Esophagus squamous epithelium (tissue), 5 donors: ENCODE measurements at places on chromosomes 1 and 21.

DNA sequence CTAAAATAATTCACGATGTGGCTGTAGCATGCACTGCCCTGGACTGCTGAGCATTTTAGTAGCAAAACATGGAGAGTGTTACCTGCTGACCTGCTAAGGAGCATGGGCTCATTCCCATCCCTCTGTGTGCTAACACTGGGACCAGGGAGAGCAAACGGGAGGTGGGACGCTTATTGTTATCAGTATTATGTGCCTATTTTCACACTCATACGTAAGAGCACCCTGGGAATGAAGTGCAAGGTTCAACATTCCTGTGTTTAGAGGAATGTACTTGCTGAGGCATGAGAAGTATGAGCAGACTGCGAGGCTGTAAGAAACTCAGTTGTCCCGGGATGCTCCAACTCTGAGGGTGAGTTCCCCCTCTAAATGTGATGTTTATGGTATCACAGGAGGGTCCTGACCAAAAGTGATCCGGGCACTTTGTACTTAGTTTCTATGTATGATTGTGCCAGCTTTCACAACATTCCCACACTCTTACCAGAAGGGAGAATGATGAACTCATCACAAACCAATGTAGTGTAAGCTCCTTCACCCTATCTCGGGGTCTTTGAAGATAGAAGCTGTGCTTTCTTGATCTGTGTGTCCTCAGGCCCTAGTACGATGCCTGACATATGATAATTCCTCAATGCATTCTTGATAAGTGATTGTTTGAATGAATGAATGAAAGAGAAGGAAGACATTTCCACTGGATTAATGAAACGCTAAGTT lies 164.8 kb downstream of the KCNJ6 start:
- DNase-seq: no peak

GRCh38 chr1:182601913-182602312 lies 2.3 kb downstream of the RGS16 start:
- DNase-seq: no peak

DNA sequence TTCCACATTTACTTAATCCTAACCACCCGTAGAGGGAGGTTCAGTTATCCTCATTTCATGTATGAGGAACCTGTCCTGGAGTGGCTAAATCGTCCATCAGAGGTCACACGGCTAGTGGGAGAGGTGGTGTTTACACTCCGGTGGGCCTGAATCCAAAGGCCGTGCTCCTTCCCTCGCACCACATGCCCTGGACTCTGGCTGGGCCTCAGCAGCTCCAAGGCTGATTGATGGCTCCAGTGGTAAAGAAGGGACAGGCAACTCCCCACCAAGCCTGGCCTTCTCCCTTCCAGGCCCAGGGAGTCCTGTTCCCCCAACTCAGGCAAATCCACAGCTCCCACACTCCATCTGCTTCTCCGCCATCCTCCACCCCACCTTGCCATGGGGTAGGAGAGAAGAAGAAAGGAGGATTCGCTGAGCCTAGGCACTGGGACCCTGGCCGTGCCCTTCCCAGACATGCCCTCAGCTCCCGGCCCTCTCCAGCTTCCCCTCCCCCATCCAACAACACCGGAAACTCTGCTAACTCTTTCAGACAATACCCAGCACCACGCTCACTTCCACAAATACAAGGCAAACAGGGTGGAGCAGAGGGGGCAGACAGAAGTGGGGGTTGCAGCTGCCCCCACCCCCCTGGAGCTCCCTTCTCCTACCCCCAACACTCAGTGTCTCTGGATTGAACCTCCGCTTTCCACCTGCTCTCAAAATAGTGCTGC lies 10.9 kb downstream of the ARHGEF2 start:
- DNase-seq: no peak

DNA sequence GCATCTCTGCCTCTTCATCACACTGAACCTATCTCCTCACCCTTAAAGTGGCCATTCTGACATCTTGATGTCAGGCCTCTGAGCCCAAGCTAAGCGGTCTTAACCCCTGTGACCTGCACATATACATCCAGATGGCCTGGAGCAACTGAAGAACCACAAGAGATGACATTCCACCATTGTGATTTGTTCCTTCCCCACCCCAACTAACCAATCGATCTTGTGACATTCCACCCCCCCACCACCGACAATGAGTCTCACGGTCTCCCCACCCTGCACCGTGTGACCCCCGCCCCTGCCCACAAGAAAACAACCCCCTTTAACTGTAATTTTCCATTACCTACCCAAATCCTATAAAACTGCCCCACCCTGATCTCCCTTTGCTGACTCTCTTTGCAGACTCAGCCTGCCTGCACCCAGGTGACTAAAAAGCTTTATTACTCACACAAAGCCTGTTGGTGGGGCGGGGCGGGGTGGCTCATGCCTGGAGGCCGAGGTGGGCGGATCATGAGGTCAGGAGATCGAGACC lies 21.0 kb upstream of the PINK1 start:
- DNase-seq: no peak

GRCh38 chr1:119656410-119656955 lies 8.4 kb upstream of the ZNF697 start:
- DNase-seq: no peak

GRCh38 chr1:192539297-192540092 lies 36.1 kb upstream of the RGS1 start:
- no peak for DNase-seq

DNA sequence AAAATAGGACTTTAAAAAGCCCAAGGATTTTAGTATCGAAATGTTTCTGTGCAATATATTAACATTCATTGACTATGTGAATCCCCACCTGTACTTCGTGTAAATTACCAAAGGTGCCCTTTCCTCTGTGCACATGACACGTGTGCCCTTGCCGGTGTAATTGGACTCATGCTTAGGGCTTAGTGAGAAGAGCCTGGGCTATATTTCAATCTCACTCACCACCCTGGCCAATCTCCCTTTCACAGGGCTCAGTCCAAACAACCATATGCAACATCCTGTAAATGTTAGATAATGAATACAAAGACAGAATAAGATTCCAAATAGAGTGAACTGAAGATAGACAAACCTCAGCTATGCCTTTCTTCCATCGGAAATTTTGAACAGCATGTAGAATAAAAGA lies 564.3 kb downstream of the USP25 start:
- DNase-seq: no peak

DNA sequence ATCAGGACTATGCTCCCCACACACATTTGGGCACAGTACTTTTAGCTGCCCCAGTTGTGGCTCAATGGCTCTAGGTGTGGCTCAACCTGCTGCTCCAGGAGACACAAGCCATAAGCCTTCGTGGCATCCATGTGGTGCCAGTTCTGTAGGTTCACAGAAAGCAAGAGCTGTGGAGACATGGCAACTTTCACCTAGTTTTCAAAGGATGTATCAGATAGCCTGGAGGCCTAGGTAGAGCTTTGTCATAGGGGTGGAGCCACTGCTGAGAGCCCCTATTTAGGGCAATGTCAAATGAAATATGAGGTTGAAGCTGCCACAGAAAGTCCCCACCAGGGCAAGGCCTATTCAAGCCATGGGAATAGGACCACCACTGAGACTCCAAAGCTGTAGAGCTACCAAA lies 210.5 kb downstream of the LMO4 start:
- DNase-seq: no peak

DNA sequence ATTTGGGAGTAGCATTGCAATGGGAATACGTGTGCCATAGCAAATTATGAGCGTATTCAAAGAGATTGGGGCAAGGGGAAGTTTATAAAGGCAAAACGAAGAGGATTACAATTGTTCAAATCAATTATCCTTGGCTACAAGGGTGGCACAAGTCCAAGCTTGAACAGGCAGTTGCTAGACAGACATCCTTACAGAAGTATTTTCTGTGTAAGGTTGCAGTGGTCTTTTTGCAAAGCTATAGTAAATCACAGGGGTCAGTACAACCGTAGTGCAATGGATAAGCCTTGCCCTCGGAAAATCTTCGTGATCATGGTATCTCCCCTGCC lies 37.4 kb upstream of the HAO2 start:
- DNase-seq: no peak

GRCh38 chr21:39935716-39936115 lies 68.5 kb downstream of the PCP4 start:
- no peak for DNase-seq

DNA sequence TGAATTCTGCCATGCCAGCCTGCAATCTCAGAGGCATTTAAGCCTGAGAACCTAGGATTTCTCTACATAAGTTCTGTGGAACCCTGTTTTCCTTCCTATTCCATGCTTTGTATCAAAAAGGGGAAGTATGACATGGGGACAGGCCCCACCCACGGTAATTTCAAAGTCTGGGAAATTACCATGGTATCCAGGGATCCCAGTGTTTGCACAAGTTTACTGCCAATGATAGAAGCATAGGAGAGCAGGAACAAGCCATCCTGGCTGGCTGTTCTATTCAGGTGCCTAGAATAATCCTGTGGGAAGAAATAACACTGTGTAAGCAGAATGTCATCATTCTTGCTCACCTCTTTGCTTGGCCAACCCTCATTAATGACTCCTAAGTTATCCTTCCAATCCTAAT lies 53.8 kb upstream of the ATP1B1 start:
- no peak for DNase-seq

- no peak for DNase-seq
Measured at GRCh38 chr1:232704256-232704655, 74.3 kb upstream of the SIPA1L2 start.

- DNase-seq: no peak
Measured at GRCh38 chr1:14217384-14217783, 381.1 kb upstream of the KAZN start.

DNA sequence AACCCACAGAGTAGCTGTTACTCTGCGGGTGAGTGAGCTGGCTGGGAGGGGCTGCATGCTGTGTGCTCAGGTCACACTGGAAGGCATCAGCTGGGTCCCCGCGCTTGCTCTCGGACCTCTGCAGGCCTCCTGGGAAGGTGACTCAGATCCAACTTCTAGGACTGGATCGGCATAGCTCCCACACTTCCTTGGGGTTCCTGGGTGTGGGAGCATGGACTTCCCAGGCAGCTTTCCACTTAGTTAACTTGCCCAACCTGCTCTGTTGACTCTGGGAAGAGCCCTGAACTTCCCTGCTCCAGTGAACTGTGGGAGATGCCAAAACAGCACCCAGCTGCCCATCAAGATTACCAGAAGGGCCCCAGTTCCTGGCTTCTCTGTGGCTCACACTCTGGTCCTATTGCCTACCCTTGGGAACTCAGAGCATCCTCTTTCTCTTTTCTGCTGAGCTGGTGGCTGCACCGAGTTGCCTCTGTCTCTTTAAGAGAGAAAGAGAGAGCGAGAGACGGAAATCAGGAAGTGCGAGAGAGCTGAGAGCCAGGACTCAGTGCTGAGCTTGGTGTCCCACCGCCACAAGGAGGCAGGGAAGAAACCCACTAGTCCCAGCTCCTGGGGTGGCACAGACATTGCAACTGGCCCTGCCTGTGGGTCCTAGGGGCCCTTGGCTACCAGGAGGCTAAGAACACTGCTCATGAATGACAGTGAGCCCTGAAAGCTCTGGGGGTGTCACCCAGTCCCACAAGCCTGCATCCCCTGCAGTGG lies at the start of gene IKBKE:
IKBKE (plus strand) TSS at position 544 of the 759 bp plus-strand sequence. CDS start 2,752 bp downstream, outside the sequence.
- DNase-seq: no peak

DNA sequence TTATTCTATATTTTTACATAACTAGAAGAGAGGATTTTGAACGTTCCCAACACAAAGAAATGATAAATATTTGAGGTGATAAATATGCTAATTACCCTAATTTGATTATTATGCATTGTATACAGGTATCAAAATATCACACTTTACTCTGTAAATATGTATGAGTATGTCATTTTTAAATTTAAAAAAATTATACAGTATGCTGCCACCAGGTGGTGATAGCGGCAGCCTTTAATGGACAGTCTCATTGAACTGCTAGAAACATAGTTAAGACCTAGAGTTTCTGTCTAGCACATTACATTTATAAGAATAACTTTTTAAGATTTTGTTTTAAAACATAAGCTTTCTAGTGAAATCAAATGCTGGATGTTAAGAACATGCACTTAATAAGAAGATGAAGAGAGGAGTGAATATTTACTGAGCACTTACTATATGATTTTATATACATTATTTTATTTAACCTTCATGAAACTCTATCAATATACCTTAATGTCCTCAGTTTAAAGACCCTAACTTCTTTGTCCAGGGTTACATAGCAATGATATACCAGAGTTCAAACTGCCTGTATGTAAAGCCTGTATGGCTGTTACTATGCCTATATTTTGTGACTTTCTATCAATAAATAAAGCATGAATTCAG lies 207.1 kb downstream of the NUF2 start:
- no peak for DNase-seq

DNA sequence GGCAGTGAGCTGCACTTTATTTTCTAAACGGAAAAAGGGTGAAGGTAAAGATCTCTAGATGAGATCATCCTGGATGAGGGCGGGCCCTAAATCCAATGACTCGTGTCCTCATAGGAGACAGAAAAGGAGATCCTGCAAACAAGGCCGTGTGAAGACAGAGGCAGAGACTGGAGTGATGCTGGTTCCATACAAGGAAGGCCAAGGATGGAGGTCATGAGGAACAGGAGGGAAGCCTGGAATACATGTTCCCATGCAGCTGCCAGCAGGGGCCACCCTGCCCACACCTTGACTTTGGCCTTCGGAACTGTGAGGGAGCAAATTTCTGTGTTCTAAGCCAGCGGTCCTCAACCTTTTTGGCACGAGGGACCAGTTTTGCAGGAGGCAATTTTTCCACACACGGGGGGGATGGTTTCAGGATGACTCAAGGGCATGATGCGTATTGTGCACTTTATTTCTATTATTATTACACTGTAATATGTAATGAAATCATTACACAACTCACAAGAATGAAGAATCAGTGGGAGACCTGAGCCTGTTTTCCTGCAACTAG lies 94.3 kb downstream of the PSMG1 start:
- no peak for DNase-seq

- no peak for DNase-seq
Measured at GRCh38 chr1:216330262-216330661, 93.0 kb downstream of the USH2A start.

DNA sequence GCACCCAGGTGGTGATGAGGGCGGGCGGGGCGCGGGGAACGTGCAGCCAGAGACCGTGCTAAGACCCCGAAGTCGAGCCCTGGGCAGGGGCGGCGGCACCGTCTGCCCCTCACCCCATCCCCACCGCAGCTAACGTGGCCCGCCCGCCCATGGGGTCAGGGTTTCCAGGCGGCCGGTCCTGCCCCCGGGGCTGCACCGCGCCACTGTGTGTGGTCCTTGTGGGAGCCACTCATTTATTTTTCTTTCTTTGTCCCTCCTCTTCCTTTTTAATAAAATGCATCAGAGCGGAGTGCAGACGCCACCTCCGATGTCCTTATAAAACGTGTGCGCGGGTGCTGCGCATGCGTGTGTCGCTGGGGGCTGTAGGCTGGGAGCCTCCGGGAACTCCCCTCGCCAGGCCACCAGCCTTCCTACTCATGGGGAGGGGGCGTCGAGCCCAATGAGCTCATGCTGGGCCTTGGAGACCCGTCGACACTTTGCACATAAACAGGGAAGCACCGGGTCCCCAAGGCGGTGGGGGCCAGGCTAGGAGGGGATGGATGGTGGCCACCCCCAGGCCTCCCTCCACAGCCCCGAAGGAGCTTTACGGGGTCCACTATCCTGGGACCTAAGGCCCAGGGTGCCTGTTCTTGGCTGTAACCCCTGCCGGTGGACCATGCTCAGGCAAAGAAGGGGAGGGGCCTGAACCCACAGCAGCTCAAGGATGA lies 59.9 kb downstream of the WNT9A start:
- no peak for DNase-seq

GRCh38 chr1:89358287-89358893 lies 5.5 kb upstream of the GBP6 start:
- peak; percentile 2 for DNase-seq
